ENCODE measurements at places on chromosomes 5 and 9. TPM values are rescaled to one million over a fixed set of nuclear protein-coding genes. Genes with fewer than 3 reads are reported as not detected.

SAXO1 gene
- 0.06 TPM for total RNA-seq

DNA sequence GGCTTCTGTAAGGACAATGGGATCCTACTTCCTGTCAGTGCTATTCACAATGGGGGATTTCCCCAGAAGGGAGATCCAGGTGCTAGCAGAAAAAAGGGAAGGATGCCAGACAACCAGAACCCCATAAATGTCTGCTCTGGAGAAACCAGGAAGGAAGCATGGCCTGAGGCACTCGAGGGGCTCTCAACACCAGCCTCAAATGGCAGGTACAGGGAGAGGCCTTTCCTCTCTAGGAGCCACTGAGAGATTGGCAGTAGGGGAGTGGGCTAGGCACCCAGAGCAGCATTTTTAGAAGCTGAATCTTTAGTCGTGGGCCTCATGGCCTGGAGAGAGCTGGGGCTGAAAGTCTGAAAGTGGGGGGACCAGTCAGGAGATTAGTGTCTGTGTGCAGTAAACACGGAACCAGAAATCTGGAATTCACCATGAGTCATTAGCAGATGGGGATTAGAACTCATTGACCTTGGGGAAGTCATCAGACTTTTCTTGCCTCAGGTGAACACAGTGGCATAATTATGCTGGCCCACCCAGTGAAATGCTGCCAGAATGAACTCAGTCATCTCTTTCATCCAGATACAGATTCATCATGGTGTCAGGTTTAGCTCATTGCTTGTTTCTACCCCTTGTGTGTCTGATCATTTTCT, 28.3 kb downstream of the ARHGEF28 start:
- DNase-seq, result no peak

GRCh38 chr9:7216004-7216841, 458.4 kb downstream of the KDM4C start:
- peak; percentile 59 for DNase-seq

- DNase-seq, result peak; percentile 41
Observed at GRCh38 chr5:64180661-64181343, 15.2 kb downstream of the RNF180 start.
